ENCODE measurements at places on chromosomes 5 and 9.

- no peak for DNase-seq
These were observed 129.4 kb downstream of the LPAR1 start for GRCh38 chr9:110908894-110909293.

DNA sequence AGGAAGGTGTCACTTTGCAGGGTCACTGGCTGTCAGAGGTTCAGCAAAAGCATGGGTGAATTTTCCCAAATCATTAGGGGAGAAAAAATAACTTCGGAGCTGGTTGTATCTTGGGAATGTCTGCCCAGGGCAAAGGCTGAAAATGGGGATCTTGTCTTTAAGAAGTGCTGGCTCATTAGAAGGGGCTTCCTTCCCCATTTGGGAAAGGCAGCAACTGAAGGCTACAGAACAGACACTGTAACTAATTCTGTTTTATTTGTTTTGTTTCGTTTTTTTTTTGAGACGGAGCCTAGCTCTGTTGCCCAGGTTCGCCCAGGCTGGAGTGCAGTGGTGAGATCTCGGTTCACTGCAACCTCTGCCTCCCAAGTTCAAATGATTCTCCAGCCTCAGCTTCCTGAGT, 70.3 kb upstream of the PCA3 start:
- no peak for DNase-seq

DNA sequence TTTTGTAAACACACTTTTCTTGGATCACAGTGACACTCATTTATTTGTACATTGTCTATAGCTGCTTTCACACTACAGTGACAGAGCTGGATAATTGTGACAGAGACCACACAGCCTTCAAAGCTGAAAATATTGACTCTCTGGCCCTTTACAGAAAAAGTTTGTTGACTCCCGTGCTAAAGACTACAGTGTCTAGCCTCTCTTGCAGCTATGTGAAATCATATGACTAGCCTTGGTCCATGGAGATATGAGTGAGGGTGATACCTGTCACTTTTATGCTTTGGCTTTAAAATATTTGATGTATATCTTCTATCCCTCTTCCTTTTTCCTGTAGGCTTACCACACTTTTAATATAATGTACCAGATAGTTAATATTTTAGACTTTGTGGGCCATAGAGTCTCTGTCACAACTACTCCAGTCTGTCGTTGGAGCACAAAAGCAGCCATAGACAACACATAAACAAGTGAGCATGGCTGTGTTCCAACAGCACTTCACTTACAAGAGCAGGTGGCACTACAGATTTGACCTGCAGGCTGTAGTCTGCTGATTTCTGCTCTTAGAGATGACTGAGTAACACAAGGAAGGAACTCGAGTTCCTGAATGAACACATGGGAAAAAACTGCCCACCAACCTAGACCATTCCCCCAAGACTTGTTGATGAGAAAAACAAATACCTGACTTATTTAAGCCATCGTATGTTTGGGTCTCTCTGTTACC, 73.5 kb upstream of the ANKRD55 start:
- no peak for DNase-seq

GRCh38 chr5:145245354-145245753, 589.8 kb downstream of the PRELID2 start:
- DNase-seq, result no peak

DNA sequence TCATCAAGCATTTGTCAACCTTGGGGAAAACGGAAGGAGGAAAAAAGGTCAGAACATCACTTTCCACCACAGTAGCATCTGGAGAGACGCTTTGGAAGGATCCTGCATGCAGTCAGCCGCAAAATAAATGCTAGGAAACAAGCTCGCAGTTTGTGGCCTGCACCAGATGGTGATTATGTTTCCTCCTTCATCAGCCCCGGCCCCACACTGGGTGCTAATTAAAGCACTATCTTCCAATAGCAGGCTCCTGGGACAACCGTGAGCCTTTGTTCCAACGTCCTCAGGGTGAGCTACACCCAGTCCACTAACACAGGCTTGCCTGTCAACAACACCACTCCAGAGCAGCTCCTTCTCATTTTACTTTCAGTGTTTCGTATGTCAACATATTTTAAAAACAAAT, 64.0 kb downstream of the RNF130 start:
- DNase-seq, result no peak

DNA sequence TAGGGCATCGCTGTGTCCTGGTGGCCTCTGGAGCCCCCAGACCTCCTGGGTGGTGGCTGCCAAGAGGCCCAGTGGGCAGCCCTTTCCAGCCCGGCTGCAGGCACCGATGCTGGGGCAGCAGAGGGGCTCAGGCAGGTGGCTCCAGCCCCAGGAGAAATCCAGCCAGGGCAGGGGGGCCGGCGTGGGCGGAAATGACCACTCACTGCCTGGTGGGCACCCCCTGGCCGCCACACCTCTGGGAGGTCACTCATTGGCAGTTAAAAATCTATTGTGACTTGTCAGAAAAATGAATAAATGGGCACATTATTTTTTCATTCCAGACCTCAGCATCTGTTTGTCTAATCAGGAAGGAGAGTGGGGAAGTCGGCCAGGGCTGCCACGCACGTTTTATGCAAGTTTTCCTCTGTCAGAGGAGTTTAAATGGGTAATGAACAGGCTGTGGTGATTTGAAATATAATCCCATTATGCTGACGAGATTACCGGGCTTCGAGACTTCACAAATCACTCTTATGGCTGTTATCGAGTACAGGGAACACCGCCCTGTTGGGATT, 171.9 kb downstream of the GAPVD1 start:
- DNase-seq, result no peak

DNA sequence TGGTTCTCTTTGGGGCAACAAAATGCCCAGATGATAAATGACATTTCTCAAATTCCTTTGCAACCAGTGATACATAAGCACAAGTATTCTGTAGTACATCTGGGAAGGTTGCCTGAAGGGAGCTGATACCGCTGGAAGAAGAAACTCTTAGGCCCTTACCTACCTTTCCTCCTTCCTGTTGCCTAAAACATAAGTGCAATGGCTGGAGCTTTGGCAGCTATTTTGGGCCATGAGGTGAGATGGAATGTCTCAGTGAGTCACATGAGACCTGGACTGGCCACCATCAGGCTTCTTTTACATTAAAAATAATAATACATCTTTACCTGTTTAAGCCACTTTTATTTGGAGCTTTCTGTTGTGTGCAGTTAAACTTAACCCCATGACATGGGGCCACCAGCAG, 11.2 kb upstream of the ADGRD2 start:
- DNase-seq, result no peak

- DNase-seq, result no peak
These were observed 11.5 kb upstream of the SSBP2 start for GRCh38 chr5:81762401-81762800.

DNA sequence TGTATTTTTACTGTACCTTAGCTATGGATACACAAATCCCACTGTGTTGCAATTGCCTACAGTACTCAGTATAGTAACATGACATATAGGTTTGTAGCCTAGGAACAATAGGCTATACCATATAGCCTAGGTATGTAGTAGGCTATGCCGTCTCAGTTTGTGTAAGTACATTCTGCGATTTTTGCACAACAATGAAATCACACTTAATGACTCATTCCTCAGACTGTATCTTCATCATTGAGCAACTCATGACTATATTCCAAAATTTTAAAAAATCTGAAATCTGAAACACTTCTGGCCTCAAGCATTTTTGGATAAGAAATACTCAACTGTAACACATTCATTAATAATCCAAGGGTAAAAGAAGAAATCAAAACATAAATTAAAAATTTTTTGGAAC, 666.8 kb upstream of the GRAMD2B start:
- no peak for DNase-seq

- DNase-seq, result no peak
These were observed 119.0 kb upstream of the KLF9 start for GRCh38 chr9:70533492-70533891.

GRCh38 chr9:114287763-114288192, 35.1 kb upstream of the ORM1 start:
- DNase-seq, result no peak

- DNase-seq, result no peak
These were observed 194.9 kb downstream of the ATP10B start for GRCh38 chr5:160657068-160657507.

DNA sequence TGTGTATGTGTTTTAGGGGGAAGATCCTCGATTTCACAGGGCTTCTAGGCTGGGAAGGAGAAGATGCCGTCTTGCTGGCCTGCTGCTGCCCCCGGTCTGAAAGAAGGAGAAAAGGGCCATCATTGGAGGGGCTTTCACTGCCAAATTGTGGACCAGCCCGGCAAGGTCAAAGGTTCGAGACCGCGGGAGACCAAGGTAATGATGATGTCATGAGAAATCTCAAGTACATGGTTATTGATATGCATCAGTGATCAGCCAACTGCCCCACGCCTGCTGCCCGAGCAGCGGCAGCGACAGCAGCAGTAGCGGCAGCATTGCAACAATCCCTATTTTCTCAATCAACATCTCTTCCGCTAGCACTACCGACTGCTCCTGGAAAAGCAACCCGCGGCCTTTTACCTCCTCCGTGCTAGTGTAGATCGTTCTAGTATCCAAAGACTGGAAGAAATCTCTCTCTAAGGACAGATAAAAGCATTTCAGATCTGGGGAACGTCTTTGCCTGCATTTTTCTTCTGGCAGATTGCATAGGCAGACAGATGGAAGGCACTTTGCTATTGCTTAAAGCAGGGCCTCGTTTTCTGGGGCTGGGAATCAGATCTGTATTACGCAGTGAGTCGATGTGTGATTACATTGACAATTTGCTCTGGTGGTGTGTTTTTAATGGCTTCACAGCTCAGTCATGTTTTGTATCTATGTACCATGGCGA, 215.3 kb downstream of the MEF2C start:
- no peak for DNase-seq

GRCh38 chr9:2808105-2808504, 35.8 kb downstream of the PUM3 start:
- no peak for DNase-seq

- no peak for DNase-seq
These were observed 36.3 kb downstream of the CXXC5 start for GRCh38 chr5:139684350-139684880.

DNA sequence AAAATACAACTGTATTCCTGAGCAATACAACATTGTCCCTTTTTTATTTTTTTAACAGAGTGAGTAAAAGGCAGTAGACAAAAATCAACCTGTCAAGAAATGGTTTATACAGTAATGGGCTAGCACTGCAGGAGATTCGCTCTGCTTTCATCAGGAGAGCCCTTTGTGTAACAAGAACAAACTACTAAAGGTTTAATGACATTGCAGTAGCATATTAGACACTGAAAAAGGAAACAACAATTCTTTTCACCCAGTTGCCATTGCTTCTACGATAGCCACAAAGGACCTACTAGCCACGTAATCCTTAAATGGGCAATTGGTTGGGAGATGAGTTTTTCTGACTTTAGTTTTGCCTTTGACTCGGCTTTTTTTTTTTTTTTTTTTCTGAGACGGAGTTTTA, 319.8 kb upstream of the TRPM3 start:
- no peak for DNase-seq

DNA sequence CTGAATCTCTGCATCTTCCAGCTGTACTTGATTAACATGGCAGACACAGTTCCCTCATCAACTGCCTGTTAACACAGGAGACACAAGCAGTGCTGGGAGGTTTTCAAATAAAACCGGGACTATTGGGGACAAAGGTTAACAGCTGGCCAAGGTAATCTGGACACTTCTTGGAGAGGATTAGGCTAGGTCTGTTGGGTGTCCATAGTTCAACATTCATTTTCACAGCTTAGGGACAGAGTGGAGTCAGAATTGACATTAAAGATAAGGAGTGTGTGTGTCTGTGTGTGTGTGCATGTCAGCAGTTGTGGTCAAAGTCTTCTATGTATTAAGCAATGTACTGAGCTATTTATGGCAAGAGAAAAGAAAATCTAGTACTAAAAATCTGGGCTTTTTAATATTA, 216.2 kb downstream of the MED10 start:
- DNase-seq, result no peak

DNA sequence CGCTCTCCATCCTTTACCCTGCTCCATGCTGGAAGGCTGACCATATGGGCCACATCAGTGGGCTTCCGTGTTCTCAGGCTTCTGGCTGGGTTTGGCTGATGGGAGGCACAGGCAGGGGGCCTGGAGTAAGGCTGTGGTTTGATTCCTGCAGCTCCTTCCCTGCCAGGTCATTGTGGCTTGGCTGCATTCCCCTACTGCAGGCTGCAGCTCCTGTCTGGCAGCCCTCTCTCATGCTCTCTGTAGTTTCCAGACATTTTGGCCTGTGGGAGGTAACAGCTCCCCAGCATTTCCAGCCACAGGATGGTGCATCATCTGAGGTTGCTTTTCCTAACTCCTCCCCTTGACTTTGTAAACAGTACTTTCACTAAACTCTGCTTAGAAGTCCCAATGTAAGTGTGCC, 102.0 kb upstream of the PTPN3 start:
- no peak for DNase-seq

DNA sequence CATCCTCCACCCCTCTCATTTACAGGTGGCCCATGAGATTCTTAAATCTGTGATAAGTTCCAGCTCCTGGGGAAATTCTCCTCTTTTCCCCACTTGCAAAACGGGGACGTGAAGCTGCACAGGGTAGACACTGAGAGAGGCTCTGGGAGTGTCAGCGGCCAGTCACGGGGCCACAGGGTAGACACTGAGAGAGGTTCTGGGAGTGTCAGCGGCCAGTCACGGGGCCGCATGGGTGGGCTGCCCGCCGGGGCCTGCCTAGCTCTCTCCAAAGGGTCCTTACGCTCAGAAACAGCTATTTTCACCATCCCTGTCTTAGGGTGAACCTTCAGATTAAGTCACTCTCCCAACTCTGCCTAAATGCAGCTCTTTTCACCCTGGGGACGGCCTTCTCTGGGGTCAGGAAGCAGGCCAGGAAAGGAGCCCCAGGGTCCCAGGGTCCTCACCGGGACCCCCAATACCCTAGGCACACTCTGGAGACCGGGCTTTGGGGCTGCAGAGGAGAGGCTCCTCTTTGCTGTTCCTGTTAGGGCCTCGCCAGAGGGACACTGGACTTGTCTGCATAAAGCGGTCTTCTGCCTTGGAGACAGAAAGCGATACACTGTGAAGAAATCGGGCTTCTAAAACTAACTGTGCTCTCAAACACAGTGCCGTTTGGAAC, 1.5 kb downstream of the FAM78A start:
- DNase-seq, result no peak

DNA sequence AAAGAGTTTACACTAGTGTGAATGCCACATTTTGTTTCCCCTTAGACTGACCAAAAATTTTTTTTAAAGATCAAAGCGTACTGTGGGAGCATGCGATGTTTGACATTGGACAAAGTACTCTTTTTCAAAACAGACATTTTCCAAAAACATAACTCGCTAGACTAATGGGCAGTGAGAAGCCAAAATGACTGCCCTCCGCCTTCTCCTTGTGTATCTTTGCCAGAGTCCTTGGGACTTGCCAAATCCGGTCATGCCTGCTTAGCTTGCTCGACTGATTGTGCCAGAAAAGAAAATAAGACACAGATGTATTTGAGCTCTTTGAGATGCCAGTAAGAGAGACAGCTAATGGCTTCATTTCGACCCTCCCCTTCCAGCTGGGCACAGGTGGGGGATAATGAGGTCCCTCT, 157.5 kb downstream of the MAPKAP1 start:
- no peak for DNase-seq

- no peak for DNase-seq
These were observed 18.3 kb downstream of the LAMC3 start for GRCh38 chr9:131027048-131027871.

Data from T-helper 22 cell (primary cell).